NCI-H1105 treated with DMSO at 0.1 percent for 48 hours (cell line): ENCODE measurements at places on chromosomes 7 and 10.

- no peak for DNase-seq
Observed at GRCh38 chr10:59108886-59109288, 67.6 kb upstream of the PHYHIPL start.

DNA sequence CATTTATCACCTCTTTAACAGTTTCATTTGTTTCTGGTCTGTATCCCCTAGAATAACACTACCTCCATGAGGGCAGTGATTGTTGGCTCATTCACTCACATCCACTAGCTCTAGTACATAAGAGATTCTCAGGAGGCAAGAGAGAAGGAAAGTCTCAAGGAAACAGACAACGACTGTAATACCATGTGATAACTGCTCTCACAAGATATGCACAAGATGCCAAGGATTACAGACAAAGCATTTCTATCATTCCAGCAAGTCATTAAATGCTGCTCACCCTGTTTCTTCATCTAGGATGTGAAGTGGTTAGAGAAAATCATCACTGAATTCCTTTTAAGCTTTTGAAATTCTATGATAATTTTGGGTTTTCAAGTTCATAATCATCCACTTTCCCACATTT is 115.3 kb downstream of the HIBADH start:
- DNase-seq: no peak

DNA sequence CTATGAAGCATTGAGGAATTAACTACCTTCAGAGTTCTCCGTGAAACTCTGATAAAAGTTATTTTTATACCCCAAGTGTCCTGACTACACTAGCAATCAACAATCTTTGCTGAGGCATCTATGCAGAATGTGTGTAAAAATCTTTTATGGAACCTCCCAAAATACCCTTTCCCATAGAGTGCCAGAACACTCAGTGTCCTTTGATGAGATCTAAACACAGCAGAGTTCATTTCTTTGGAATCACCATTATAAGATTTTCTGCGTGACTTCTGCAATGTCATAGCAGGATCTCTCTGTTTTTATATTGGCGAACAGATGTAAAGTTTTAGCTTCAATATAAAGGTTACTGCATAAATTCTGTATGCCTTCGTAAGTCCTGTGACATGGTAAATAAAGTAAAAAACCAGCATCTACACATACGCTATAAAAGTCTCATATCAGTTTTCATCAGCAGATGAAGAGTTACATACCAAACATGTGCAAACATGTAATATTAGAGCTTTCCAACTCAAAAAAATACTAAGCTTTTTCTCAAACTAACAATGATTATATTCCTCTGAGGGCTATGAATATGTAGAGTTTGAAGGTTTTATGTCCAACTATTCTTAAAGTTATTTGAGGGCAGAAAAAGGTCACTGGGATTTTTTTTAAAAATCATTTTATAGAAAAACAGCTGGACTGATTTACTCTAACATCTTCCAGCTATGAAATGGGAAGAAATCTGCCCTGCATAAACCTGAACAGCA is 67.2 kb downstream of the SKIDA1 start:
- no peak for DNase-seq

DNA sequence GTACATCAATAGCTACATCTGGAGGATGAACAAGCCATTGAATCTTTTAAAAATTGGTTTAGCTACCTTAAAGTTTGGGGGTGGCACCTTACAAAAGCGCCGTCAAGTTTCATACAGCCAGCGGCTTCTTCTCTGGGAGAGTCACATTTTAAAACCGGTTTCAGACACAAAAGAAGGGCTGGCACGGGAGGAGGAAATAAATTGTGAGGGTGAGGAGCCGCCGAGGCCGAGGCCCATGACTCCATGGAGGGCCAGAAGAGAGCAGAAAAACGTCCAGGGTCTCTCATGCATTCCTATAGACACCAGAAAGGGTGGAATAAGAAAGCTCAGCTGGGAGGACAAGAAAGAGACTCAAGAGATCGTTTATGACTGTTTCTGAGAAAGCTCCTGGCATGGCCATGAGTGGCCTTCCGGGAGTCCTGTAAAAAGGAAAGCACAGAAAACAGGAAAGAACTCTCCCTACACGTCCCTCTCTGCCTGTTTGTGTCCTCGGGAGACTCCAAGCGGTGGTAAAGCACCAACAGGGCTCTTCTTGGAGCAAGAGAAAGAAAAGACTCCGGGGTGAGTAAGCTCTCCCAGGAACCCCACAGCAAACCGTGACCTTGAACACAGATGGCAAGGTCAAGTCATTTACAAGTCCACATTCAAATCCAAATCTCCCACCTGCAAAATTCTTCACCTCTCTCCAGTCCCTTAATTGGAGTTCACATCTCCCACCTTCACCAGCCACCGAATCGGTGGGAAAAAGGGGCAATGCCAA is 1.8 kb downstream of the FRAT2 start:
- no peak for DNase-seq

DNA sequence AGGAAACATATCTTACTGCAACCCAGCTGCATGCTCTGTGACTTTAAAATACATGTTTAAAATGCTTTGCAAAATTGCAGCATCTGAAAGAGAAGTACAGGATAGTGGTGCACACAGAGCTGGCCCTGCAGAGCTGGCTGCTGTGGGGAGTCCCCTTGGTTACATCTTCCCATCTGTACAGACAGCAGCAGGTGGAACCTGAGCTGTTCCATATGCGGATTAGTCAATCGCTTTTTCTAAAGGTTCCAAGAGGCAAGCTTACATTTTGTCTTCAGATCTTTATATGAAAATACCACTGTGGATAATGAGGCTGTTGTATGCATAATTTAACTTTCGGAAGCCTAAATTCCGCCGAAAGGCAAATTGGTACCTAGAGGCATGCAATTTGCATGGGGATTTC is 444.1 kb downstream of the NRG3 start:
- no peak for DNase-seq

GRCh38 chr7:158109364-158110033 is 478.1 kb downstream of the PTPRN2 start:
- no peak for DNase-seq
